ENCODE measurements at places on chromosomes 1 and 21.

- DNase-seq, result no peak
Measured at GRCh38 chr21:35559128-35559828, 501.0 kb downstream of the SETD4 start.

- no peak for DNase-seq
Measured at GRCh38 chr1:46528297-46528955, 23.0 kb downstream of the KNCN start.

- no peak for DNase-seq
Measured at GRCh38 chr21:20642681-20643080, 355.5 kb upstream of the NCAM2 start.

DNA sequence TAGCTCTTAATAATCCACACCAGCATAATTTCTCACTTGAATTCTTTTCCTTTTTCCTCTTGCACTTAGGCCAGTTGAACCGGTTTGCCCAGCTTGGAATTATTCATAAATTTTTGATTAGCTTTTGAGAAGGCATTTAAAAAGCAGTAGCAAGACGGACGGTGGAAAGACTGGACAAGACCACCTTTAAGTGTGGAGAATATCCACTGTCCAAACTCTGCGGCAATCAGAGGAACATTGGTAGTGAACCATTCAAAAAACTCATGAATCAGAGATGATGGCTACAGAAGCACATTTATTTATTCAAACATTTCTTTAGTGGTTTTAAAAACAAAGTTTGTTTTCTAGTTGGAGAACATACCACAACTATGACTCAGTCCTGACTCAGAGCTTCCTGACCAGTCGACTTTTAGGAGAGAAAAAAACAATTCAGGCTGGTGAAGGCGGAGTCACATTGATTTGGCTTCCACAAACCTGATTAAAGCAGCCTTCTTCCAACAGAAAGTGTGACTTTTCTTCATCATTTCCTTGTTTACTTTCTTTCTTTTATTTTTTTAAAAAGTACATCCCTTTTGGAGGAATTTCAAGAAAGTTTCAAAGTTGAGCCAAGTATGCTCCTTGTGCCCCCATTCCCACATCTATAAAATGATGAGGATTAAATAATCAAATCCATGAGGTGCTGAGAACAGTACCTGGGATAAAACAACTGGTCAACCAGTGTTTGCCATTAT, 128.8 kb downstream of the ADSS2 start:
- DNase-seq, result no peak

DNA sequence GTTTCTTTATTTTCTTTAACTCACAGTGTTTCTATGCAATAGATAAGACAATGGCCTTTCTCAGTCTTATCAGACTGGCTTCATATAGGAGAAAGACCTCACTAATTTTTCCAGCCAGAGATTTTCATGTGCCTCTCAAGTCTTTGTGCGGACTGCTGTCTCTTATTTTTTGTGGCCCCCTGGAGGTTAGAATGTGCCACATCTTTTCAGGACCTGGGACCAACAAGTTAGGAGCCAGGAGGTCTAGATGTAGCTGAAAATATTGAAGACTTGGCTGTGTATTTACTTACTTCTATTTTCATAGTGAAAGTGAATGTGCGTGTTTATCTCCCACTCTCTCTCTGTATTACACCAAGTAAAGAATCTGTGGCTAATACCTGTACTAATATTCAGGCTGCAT, 42.1 kb upstream of the CFHR3 start:
- DNase-seq, result no peak

GRCh38 chr21:16457498-16457897, 727.7 kb downstream of the USP25 start:
- no peak for DNase-seq

DNA sequence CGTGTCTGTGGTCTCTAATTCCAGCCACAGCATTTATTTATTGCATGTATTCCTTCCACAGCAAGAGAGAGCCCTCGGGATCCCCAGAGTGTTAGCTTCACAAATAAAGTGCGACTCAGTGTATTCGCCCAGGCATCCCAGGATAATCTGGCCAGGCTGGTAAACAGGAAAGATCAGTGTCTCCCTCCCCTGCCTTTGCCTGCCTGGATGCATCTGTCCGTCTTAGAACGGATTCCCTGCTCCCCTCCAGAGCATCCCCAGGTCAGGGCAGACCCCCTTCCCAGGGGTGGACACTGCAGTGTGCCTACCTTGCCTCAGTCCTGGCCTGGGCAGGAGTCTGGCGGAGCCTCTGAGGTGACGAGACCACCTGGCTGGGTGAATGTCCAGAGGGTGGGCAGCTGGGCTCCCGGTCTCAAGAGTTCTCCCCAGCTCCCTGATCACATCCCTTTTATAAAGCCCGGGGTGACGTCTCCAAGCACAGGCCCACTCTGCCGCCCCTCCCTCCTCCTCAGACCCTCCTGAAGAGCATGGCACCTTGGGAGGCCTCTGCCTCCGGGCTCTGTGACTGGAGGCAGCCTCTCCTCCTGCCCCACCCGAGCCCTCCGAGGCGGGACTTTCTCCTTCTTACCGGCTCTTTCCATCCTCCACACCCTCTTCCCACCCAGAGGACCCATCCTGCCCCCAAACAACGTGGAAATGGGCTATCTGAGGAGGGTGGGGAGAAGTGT, at the start of gene KISS1:
KISS1 (minus strand) TSS at position 424 of the 728 bp plus-strand sequence. CDS start 3,615 bp downstream, outside the sequence.
- no peak for DNase-seq

- no peak for DNase-seq
Measured at GRCh38 chr21:33651965-33652680, 9.8 kb downstream of the ITSN1 start.

All from left forelimb (tissue), 1 donor.